ENCODE measurements at places on chromosomes 6 and 20.

GRCh38 chr6:41366150-41366549 is 30.7 kb downstream of the NCR2 start:
- no peak for DNase-seq

- no peak for DNase-seq
Observed at GRCh38 chr6:32457054-32457453, 17.4 kb downstream of the HLA-DRA start.

DNA sequence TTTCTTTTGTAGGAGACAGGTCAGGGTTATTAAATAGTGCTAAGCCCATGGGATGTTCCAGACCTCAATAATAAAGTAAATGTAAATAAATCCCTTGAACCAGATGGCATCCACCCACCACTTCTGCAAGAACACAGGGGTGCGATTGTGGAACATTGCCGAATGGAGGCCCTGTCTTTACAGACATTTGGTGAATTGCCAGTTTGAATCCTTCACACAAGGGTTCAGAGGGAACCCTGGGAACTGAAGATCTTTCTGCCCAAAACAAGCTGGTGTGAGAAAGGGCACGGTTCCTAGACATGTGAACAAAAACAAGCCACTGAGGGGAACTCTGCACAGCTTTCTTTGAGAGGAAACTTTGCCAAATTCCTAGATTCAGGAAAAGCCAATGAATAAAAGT is 30.2 kb upstream of the RNF8 start:
- DNase-seq = no peak

GRCh38 chr20:38497246-38497935 is 24.7 kb downstream of the RALGAPB start:
- no peak for DNase-seq

- DNase-seq = no peak
Observed at GRCh38 chr6:147825848-147826247, 317.4 kb downstream of the SAMD5 start.

- DNase-seq = no peak
Observed at GRCh38 chr6:110902091-110902490, 27.5 kb downstream of the AMD1 start.

DNA sequence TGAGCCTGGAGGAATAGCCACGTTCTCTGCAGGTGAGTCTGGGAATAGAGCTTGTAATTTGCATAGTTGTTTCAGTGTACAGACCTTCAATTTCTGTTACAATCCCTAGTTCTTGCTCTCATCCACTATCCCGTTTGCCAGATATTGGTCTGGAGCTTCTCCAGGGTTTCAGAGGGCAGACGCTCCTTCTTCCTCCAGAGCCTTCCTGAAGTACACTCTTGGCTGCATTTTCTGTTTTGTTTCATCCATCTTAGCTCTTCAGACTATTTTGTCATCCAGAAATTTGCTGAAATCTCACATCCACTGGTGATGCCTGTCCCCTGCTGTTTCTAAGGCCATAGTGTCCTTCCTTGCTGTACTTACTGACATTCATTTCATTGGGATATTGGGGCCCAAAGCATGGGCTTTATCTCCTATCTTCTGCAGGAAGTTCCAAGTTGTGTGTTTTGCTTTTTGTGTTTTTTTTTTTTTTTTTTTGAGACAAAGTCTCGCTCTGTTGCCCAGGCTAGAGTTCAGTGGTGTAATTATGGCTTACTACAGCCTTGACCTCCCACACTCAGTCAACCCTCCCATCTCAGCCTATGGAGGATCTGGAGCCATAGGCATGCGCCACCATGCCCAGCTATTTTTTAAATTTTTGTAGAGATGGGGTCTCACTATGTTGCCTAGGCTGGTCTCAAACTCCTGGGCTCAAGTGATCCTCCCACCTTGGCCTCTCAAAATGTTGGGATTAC is 18.7 kb downstream of the CDS2 start:
- DNase-seq = no peak

- no peak for DNase-seq
Observed at GRCh38 chr6:146883640-146884531, 285.1 kb downstream of the ADGB start.

- DNase-seq = no peak
Observed at GRCh38 chr20:10661261-10661660, 12.5 kb downstream of the JAG1 start.

GRCh38 chr20:57007171-57007540 is 259.3 kb downstream of the BMP7 start:
- DNase-seq = no peak

DNA sequence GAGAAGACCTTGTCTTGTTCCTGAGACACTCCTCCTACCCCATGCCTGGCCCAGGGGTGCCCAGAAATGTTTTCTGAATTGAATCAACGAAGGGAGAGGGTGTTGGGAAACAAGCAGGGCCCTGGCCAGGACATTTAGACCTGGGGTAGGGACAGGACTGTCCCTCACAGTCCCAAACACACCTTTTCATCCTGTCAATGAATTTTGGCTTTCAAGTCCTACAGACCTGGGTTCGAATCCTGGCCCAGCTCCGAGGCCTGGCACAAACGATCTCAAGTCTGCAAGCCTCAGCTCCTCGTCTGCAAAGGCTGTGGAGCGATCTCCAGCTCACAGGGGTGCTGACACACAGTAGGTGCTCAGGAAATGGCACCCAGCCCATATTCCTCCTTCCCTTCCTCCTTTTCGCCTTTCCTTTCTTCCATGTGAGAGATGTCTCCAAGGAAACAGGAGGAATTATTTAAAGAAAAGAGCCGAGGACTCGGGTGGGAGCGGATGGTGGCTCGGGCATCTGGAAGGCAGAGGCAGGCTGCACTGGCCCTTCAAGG is 7.3 kb upstream of the DLGAP4 start:
- no peak for DNase-seq

DNA sequence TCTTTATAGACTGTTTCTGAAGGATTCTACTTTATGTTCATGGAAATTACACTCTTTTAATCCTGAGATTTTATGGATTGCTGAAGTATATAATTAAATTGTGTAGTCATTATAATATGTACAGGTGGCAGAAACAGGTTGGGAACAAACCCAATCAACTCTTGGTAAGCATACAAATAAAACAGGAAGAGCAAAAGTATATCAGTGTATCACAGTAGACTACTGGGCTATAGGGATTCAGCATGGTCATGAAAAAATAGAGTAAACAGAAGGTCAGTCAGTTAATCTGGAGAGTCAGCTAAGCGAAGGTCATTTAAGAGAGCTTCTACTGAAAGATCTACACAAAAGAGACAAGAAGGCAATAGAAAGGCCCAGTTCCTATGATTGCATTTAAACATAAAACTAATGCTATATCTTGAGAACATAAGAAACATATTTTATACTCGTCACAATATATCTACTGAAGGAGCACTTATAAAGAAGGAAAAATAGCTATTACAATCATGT is 178.9 kb upstream of the ECI2 start:
- no peak for DNase-seq
